NCI-H345 (cell line): ENCODE measurements at places on chromosomes 1 and 21.

DNA sequence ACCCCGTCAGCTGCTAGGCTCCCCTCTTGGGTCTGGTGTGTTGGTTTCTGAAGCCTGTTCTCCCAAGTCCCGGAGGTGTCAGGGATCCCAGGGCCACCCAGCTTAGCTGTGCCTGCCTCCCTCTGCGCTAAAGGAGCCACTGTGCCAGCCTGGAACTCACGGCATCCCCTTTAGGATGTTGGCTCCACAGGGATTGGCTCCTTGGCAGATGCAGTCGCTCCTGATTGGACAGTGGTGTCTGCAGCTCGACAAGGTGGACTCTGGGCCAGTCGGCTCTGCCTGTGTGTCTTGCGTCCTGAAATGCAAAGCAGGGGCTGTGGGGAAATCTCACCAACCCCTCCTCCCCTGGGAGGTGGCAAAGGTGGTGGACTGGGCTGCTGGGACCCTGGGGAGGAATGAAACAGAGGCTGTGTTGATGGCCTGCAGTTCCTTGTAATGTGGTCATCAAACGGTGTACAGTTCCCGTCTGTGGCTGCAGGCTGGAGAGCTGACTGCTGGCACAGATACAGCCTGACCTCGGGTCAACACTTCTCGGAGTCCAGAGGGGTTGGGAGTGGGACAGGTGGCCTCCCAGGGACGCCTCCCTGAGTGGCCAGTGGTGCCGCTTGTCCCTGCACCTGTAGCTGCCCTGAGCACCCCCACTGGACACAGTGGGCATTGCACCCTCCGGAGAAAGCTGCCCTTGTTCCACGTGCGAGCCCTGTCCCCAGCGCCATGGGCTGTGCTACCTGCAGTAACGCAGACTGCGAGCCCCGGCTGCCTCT lies 11.5 kb upstream of the KCNAB2 start:
- peak; percentile 21 for DNase-seq

GRCh38 chr21:33374450-33375096 lies 28.6 kb upstream of the IFNGR2 start:
- peak; percentile 31 for DNase-seq

DNA sequence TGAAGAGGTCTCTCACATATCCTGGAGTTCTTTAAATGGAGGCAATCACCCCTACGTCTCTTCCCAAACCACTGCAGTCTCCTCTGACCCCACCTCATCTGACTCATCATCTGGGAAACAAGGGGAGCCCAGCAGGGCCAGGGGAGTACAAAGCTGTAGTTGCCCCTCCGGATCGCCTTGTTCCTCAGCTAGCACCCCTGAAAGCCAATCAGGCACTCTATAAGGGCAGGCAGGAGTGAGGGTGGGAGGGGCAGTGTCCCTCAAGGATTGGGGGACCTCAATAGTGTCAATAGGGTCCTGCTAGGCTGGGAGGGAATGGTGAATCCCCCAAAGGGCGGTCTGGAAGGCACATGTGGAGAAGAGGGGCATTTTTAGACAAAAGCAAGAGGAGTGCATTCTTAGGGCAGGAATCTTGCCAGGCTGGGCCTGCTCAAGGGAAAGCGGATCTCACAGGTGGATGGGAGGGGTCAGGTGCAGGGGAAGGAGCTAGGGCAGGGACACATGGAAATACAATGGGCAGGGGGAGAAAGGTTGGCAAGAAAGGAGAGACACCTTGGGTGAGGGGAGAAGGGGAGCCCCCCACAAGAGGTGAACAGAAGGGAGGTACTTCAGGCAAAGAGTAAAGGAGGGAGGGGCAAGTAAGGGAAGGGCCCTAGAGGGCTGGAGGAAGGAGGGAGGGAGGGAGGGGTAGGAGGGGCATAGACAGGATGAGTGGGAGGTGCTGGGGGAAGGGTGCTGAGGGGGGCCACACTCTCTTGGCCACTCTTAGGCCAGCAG lies 5.8 kb downstream of the SHISA4 start:
- no peak for DNase-seq

DNA sequence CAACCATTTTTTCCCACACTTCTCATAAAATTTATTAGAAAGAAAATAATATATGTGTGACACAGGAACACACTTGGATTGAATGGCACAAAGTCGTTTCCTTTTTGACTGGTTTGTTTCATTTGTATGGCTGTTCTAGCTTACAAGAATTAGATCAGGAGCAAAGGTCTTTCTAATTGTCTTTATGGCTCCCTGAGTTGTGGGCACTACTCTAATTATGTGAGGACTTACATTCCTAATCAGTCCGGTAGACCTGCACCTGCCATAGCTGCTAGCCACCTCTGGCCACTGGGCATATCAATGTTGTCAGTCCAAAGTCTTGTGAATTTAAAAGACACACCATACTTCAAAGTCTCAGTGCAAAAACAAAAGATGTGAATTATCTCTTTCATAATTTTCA lies 346.7 kb downstream of the NTNG1 start:
- no peak for DNase-seq

DNA sequence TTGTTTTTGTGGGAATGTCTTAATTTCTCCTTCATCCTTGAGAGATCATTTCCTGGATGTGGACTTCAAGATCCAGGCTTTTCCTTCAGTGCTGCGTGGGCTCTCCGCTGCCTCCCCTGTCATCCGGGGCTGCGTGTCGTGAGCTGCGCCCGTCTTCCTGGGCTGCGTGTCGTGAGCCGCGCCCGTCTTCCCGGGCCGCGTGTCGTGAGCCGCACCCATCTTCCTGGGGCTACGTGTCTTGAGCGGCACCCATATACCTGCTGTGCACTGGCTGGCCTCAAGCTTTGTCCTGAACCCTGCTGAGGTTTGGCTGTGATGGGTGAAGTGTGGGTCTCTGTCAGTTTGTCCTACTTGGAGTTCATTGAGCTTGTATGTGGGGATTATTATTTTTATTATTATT lies 55.1 kb downstream of the PCNT start:
- no peak for DNase-seq

- no peak for DNase-seq
Observed at GRCh38 chr1:151211972-151212705, 13.8 kb downstream of the PIP5K1A start.

DNA sequence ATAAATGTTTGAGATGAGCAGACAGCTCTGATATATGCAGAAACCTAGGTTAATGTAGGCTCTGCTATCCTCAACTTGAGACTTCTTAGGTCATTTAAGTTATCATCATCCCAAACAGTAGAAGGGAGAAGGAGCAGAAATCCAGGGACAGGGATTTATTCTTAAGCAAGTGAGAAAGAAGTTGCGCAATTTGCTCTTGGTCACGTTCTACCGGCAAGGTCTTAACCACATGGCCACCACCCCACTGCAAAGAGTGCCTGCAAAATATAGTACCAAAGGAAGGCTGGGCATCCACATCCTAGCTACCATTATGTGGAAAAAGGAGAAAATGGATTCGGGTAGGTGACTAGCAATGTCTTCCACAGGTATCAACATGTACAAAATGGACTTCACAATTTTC lies 25.2 kb downstream of the CRNN start:
- no peak for DNase-seq

DNA sequence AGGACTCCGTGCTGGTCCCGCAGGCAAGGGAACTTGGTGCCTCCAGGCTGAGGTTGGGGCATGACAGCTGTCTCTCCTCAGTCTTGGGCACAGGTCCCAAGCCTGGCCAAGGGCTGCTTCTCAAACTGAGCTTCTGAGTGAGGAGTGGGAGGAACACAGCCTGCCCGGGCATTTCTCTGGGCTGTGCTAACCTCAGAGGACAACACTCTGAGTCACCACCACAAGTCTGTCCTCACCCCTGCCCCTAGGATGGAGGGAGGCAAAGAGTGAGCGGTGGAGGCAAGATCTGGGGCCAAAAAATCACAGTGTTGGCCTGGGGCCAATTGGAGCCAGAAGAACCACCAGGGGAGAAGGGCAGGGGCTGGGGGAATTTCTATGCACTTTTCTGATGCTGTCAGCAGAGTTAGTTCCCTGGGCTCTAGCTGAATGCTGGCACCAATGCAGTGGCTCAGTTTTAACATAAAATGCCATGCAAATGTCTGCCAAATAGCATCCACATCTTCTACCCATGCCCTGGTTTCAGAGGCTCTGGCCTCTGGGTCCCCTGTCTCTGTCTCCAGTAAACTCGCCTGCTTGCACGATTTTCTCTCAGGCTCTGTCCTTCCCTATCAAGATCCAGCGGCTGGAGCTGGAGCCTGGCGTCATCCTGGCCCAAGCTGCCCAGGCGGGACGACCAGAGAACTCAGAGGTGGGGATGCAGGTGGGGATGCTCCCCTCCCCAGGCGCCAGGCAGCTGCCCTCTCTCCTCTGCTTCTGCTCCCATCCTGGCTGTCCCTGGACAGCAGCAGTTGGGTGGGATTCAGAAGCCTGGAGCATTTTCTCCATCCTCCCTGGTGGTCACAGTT lies 11.0 kb upstream of the CDK18 start:
- peak; percentile 27 for DNase-seq

- no peak for DNase-seq
Observed at GRCh38 chr1:7442036-7442435, 329.1 kb upstream of the VAMP3 start.

- DNase-seq: no peak
Observed at GRCh38 chr21:46157396-46157986, 2.1 kb upstream of the FTCD start.

GRCh38 chr1:33133478-33134105 lies 48.3 kb downstream of the TRIM62 start:
- DNase-seq: no peak

DNA sequence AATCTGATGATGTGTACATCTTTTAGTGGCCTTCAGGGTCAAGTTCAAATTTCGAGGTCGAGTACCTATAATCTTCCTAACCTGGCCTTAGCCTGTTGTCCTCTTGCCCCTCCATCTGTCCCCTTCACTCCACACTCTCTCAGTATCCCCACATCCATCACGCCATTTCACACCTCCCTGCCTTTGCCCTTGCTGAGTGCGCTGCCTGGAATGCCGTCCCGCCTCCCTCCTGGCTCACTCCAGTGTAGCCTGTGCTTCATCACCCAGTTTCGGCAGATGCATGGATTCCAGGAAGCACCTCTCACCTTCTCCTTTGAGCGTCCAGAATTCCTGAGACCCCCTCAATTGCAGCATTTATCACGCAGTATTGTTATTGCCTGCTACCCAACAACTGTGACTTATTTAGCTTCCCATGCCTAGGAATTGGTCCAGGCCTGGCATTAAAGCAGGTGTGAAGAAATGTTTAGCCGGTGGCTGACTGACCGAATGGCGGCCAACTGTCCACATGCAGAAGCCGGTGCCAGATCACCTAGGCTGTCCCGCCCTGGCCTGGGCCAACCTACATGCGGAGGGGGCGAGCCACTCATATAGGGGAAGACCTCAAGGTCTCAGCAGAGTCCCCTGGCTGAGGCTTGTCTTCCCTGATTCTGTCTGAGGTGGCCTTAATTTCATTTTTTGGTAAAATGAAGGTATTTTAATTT lies 34.5 kb downstream of the MYOM3 start:
- no peak for DNase-seq

- no peak for DNase-seq
Observed at GRCh38 chr1:74236440-74236839, 1.3 kb downstream of the TNNI3K start.

DNA sequence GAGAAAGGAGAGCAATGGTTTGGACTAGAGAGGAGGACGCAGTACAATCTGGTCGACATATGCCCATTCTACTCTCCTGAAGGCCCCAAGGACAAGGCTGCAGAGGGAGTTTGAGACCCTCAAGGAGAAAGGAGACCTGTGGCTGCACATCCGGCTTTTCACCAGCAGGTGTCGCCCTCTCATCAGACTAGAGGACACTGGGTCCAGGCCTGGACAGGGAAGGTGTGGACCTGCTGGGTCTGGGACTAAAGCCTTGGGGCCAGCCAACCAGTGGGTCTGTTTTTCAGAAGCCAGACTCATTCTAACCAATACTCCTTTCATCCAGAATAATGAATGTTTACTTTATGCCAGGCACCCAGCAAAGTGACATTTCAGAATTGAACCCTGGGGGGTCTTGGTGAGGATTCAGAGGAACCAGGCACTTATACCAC lies 5.0 kb downstream of the SRARP start:
- DNase-seq: peak; percentile 64

GRCh38 chr1:79982211-79982610 lies 975.7 kb upstream of the ADGRL4 start:
- DNase-seq: no peak

GRCh38 chr1:46302641-46303037 lies 777 bp downstream of the LRRC41 start:
- DNase-seq: peak; percentile 28

DNA sequence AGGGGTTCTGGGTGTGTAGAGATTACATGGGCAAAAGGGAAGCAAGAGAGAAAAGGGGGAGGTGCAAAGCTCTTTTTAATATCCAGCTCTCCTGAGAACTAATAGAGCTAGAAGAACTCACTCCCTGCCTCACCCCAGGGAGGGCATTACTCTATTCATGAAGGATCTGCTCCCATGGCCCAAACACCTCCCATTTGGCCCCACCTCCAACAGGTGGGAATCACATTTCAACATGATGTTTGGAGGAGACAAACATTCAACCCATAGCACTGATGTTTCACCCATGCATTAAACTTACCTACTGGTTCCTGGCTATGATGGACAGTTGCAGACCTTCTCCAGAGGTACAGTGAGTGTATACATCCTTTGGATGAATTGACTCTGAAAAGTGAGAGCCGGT lies 7.3 kb upstream of the JUN start:
- DNase-seq: no peak

DNA sequence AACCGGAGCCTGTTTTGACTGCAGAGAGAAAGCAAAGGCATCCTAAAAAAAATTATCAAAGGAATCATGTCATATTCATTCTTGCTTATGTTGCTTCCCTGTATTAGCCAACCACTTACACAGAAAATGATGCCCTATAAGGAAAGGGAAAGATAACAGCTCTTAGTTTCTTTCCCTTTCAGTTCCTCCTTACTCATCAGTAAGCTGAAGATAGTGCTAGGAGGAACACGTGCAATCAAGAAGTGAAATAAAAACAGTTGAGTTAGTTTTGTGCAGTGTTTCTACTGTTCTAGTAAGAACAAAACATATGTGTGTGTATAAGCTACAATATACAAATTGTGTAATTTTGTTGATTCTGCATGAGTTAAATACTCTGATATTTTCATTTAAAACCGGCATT lies 45.3 kb upstream of the MTF2 start:
- DNase-seq: no peak

- DNase-seq: no peak
Observed at GRCh38 chr1:214923278-214923915, 159.1 kb upstream of the KCNK2 start.

DNA sequence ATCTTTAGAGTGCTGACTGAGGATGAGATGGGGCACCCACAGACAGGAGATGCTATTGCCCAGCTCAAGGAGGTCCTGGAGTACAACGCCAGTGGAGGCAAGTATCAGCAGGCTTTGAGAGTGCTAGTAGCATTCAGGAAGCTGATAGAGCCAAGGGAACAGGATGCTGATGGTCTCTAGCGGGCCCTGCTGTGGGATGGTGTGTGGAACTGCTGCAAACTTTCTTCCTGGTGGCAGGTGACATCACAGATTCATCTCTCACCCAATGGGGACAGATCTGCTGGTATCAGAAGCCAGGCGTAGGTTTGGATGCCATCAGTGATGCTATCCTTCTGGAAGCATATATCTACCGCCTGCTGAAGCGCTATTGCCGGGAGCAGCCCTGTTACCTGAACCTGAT lies 609.8 kb upstream of the NCAM2 start:
- no peak for DNase-seq
